ENCODE measurements at places on chromosomes 7 and 10.
A peak's percentile ranks its signal among the peaks of the same experiment; 100 is the strongest.

DNA sequence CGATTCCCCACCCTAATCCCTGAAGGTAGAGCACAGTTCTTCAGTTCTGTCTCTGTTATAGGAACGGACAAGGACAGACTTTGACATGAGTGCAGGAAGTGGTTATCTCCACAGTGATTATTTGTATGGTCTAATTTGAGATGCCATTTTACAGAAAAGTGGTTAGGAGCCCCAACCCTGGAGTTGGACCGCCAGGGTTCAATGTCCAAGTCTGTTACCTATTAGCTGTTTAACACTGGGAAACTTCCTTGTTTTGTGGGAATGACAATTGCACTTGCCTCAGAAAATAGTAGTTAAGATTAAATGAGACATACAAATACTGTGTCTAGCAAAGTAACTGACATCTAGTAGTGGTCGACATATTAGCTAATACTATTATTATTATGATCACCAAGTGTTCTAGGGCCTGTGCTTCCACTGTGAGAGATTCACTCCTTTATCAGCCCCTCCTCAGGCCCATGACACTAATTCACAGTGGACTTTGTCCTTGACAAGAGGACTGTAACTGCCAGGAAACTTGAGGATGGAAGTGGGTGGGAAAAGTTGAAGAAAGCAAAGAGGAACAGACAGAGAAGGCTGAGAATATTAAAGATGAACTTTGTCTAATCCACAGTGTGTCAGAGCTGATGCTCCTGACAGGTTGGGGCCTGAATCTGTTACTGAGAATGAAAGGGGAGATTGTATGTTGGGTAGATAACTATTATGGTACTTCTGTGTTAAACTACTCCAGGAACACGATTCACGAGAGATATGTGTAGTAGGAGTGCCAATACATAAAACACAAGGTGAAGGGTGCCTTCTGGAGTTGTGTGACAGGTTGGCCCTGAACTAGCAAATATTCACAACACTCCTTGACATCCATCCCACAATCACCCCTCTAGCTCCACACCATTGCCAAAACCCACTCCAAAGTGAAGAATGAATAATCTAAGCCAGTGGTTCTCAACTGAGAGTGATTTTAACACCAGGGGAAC is 66.4 kb downstream of the TAC1 start:
- H3K27ac ChIP-seq, result no peak overlapping the region
- no peak for DNase-seq
- no peaks in the 10 kb centered on the region for H3K27me3 ChIP-seq
- no peaks in the 10 kb centered on the region for H3K4me1 ChIP-seq

DNA sequence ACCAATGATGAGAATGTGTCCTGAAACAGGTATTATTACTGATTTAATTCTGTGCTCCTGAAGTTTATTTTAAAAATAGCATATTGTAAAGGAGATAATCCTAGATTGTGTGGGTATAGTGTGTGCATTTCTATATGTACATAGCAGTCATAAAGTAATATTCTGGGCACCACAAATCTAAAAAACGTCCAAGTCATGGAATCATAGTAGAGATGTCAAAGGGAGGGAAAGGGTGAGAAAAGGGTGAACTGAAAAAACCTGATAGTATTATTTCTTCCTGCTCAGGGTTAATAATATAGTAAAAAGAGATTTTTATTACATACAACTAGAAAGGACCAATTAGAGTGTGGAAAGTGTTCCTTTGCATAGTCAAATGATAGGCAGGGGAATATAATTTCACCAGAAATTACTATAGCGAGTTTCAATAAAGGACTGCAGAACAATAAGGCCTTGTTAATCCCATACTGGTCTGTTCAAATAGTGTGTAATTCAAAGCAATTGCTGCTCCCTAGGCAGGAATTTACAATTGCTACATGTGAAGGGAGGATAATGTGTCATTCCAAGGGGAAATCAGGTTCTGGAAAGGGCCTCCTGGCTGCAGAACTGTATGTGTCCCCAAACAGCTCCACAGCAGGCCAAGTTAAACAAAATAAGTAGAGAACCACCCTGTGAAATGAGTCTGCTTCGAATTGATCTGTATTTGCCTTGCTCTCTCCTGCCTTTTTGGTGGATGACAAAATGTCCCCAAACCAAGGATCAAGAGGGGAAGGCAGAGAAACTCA is 42.5 kb upstream of the KMT2E start:
- peaks cover 4% of the 10 kb centered on the region for H3K36me3 ChIP-seq
- peaks cover 4% of the 10 kb centered on the region for H3K27me3 ChIP-seq
- H3K4me3 ChIP-seq, result no peak overlapping the region
- no peaks in the 10 kb centered on the region for H3K4me1 ChIP-seq

- peaks cover 8% of the 10 kb centered on the region for H3K27me3 ChIP-seq
- H3K4me3 ChIP-seq, result no peak overlapping the region
- no peaks in the 10 kb centered on the region for H3K36me3 ChIP-seq
- peaks cover 18% of the 10 kb centered on the region for H3K4me1 ChIP-seq
Observed at GRCh38 chr10:70760271-70760787, 24.8 kb downstream of the TBATA start.

DNA sequence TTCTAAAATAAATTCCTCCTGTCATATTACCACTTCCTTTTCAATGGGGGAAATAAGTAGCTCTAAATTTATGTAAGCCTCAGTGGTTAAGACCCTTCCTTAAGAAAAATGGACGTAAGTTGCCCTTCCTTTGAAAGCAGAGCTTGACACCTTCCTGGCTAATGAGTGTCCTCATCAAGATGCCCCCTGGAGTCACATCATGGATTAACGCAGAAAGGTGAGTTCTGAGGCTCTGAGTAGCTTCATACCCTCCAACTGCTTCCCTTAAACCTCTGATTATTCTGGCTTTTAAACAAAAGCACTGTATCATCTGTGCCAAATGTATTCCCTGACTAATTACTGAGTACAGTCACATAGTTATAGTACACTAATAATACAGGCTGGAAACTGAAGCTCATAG is 14.7 kb downstream of the KCTD7 start:
- H3K4me1 ChIP-seq, result peaks cover 9% of the 10 kb centered on the region
- peaks cover 4% of the 10 kb centered on the region for H3K27me3 ChIP-seq
- no peak for DNase-seq
- no peak overlapping the region for H3K27ac ChIP-seq
- H3K4me3 ChIP-seq, result no peak overlapping the region
- peaks cover 41% of the 10 kb centered on the region for H3K36me3 ChIP-seq

DNA sequence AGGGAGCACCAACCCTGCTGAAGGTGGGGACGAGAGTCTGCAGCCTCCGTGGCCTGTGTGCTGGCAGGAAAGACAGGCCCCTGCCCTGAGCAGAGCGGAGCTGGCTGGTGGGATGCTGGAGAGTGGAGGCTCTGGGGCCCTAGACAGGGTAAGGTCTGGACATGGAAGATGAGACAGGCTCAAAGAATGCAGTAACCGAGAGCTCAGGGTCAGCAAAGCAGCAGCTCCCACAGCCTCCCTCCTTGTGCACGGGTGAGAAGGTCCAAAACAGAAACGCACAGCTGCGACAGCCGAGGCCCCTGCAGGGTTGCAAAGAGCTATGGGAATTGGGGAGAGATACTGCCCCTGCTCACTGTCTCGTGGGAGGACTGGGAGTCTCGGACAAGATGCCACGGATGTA is 80.5 kb downstream of the TNS3 start:
- H3K36me3 ChIP-seq, result no peaks in the 10 kb centered on the region
- peaks cover 8% of the 10 kb centered on the region for H3K4me1 ChIP-seq
- no peak overlapping the region for H3K27ac ChIP-seq
- H3K27me3 ChIP-seq, result peaks cover 4% of the 10 kb centered on the region
- no peak for DNase-seq

DNA sequence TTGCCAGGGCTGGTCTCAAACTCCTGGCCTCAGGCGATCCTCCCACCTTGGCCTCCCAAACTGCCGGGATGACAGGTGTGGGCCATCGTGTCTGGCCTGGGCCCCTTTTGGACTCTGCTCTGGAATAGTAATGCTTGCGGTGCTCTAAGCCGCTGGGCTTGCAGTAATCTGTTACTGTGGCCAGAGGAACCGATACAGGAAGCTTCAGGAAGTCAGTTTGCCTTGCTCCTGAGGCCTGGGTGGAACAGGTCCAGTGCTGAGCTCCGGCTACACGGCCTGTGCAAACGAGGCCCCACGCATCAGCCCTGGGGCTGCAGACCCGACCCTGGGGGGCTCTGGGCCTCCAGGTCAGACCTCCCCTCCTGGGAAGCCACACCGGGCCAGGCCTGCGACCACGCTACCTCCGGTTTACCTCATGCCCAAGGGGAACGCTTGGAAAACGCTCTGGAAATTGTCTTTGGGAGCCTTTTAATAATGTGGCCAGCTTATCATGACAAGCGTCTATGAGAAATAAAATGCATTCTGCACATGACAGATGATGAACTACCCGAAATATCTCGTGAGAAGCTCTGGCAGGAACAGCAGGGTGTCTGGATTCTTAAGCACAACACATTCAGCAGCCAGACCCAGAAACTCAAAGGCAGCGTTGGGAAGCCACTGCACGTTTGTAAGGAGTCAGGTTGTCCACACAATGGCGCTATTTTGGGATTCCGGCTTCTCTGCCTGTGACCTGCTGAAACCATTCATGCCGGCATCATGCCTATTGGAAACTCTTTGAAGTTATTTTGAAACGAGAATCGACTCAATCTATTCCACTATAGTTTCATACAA is 10.1 kb upstream of the ADAP1 start:
- peaks cover 3% of the 10 kb centered on the region for H3K4me1 ChIP-seq
- H3K27ac ChIP-seq, result no peak overlapping the region
- no peak for DNase-seq
- peaks cover 10% of the 10 kb centered on the region for H3K27me3 ChIP-seq
- H3K36me3 ChIP-seq, result peaks cover 18% of the 10 kb centered on the region
- H3K4me3 ChIP-seq, result no peak overlapping the region

- peak overlapping the region; percentile 93 for H3K27ac ChIP-seq
- peak overlapping the region; percentile 47 for H3K4me3 ChIP-seq
- H3K36me3 ChIP-seq, result peaks cover 12% of the 10 kb centered on the region
- H3K4me1 ChIP-seq, result peaks cover 75% of the 10 kb centered on the region
Observed at GRCh38 chr10:101848894-101849351, 5.3 kb upstream of the KCNIP2 start.

- H3K4me1 ChIP-seq, result no peaks in the 10 kb centered on the region
- no peak overlapping the region for H3K27ac ChIP-seq
- peaks cover 4% of the 10 kb centered on the region for H3K27me3 ChIP-seq
Observed at GRCh38 chr10:130971123-130971435, 340.4 kb downstream of the TCERG1L start.

DNA sequence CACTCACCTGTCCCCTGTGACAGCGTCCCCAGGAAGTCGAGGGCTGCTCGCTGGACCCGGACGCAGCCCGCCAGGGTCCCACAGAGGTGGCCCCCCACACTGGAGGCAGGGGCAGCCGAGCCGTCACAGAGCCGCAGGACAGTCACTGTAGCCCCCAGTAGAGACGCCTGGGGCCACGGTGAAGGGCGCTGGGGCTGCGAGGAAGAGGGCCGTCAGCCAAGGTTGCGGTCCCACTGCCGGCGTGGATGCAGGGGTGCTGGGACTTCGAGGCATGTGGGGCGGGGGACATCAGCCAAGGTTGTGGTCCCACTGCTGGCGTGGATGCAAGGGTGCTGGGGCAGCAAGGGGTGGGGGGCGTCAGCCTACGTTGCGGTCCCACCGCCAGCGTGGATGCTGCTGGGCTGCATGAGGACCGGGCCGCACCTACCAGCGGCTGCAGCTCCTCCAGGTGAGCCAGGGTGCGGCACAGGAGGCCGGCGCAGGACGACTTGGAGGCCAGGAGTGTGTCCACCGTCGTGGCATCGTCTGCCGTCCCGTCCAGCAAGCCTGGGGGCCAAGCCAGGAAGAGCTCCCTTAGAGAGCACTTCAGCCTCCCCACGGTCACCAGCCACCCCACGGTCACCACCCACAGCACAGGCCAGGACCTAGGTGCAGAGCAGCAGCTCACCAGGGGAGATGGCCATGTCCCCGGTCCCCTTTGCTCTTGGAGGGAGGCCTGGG is 13.9 kb downstream of the BRAT1 start:
- peaks cover 6% of the 10 kb centered on the region for H3K36me3 ChIP-seq
- no peak overlapping the region for H3K27ac ChIP-seq
- peaks cover 27% of the 10 kb centered on the region for H3K27me3 ChIP-seq
- no peaks in the 10 kb centered on the region for H3K4me1 ChIP-seq
